ENCODE measurements at places on chromosomes 4 and X.
A peak's percentile ranks its signal among the peaks of the same experiment; 100 is the strongest.

- no peak for DNase-seq
These were observed 3.9 kb upstream of the TRIM60 start for GRCh38 chr4:165027762-165028402.

- DNase-seq = no peak
These were observed 63.1 kb downstream of the TSC22D3 start for GRCh38 chrX:107712231-107713202.

GRCh38 chrX:4263030-4263803, 549.8 kb upstream of the PRKX start:
- DNase-seq = no peak

- DNase-seq = no peak
These were observed 6.7 kb upstream of the MSX1 start for GRCh38 chr4:4852591-4853362.

DNA sequence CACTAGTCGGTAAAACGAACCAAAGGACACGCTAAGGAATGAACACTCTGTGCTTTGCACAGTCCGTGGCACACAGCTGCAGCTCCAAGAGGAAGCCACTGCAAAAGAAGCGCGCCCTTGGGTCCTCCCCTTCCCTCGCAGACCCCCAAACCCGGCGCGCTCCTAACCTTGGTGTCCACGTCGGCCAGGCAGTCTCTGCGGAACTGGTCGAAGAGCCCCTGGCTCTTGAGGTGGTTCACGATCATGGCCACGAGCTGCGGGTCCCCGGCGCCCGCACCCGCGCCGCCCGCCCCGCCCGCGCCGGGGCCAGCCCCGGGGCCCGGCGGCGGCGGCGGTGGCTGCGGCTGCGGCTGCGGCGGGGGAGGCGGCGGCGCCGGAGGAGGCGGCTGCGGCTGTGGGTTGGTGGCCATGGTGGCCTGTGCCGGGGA, 333 bp downstream of the BOD1L1 start:
- peak; percentile 43 for DNase-seq

DNA sequence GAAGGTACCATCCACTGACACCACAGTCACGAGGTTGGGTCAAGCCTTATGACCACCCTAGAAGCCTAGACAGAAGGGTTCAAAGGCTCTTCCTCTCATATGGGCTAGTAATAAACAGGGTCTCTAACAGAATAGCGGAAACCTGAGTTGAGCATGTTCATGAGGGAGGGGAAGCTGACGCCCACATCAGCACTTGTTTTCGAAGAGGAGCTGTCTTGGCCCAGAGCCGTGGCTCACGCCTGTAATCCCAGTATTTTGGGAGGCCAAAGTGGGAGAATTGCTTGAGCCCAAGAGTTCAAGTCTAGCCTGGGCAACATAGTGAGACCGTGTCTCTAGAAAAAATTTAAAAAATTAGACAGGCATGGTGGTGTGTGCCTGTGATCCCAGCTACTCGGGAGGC, 21.5 kb upstream of the TMSB4X start:
- DNase-seq = no peak

- DNase-seq = no peak
These were observed 73.7 kb downstream of the TBL1X start for GRCh38 chrX:9538544-9539045.

DNA sequence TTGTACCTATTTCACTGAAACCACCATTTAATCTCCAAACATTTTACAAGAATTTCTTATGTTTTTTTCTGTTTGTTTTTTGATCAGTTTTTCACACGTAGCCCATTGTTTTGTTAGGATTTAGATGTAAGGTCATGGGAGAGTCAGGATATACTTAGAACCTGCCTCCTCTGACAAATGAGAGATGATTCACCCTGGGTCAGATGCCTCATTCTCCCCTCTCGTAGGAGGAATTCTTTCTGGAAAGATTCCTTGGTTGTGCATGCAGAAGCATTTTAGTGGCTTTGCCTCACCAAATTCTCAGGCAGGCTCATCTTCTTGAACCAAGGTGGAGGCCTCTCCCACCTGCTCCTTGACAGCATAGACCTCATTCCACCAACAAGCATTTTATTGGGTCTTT, 599.3 kb downstream of the SPRY1 start:
- no peak for DNase-seq

DNA sequence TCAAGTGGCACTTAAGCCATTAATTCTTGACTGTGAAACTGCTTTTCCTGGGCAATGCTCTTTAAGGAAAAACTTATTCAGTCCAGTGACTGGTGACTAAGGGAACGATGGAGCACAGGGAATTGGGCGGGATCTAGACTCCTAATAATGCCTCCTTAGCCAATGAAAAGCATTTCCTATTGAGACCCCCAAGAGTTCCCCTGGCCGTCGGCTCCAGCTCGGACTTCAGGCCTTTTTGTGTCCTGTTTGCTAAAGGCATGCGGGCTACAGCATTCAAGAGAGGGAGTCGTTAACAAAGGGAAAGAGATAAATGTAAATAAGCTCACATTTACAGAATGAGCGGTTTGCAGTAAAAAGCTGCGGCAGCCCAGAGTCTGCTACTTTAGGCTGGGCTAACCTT, at the start of gene LPAR4:
Gene LPAR4, plus strand, starts transcription at position 232 of the 400 bp plus-strand sequence. CDS start 7,150 bp downstream, outside the sequence.
- no peak for DNase-seq

DNA sequence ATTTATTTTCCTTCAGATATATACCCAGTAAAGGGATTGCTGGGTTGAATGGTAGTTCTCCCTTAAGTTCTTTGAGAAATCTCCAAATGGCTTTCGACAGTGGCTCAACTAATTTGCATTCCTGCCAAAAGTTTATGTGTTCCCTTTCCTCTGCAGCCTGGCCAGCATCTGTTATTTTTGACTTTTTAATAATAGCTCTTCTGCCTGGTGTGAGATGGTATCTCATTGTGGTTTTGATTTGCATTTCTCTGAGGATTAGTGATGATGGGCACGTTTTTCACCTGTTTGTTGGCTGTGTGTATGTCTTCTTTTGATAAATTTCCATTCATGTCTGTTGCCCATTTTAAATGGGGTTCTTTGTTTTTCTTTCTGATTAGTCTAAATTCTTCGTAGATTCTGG, 375.2 kb downstream of the UBE2NL start:
- no peak for DNase-seq

DNA sequence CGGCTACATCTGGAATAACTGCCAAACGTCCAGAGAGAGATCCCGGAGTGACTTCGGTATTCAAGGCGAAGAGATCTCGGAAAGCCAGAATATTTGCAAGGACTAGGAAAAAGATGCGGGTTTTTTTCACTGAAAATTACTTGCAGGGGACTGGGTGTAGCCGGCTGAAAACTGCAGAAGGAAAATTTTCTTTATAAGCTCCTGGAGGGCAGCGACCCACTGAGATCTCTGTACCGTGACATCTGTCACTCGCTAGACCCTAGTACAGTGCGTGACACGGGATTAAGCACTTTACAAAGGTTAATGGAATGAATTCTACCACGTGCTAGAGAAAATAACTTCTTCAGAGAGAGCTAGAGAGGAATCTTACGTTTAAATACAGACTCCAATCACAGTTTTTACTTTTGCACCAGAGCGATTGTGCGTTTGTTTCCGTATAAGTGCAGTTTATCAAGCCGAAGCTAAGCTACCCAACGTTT, 1.1 kb upstream of the LCORL start:
- DNase-seq = peak; percentile 8

DNA sequence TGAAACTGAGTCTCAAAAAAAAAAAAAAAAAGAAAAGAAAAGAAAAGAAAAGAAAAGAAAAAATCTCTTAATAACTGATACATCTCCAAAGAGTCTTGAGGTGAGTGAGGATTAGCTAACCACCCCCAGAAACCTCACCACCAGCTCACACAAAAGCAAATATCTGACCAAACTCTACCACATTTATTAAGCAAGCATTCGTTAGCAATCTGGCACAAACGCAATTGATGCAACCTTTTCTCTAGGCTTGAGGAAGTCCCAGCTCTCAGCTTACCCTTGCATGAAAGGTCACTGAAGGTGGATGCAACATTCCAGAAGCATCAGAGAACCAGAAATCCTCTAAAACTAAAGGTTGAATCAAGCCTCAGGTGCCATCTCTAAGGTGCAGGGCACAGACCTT, 231.9 kb upstream of the BCOR start:
- DNase-seq = no peak

DNA sequence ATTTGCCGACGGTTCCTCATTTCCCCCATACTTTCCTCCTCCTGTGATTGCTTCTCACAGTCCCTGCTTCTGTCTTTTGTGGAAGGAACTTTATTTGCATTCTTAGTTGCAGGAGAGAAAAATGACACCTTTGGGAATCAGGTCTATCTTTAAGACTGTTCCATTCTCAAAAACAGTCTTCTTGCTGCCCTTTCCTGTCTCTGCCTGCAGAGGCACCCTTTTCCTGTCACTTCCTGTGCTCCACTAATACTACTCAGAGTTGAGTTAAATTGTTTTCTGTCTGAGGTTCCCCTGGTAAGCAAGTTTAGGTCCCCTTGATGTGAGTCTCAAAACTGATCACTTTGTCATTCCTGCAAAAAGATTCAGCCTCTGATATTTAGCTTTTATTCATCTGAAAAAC, 208.8 kb upstream of the CLNK start:
- peak; percentile 2 for DNase-seq

GRCh38 chr4:127097061-127097460, 535.7 kb upstream of the INTU start:
- DNase-seq = no peak

GRCh38 chr4:159272273-159273140, 169.6 kb downstream of the RAPGEF2 start:
- DNase-seq = no peak

- DNase-seq = no peak
These were observed 130.4 kb upstream of the SPRY1 start for GRCh38 chr4:123266221-123266620.

DNA sequence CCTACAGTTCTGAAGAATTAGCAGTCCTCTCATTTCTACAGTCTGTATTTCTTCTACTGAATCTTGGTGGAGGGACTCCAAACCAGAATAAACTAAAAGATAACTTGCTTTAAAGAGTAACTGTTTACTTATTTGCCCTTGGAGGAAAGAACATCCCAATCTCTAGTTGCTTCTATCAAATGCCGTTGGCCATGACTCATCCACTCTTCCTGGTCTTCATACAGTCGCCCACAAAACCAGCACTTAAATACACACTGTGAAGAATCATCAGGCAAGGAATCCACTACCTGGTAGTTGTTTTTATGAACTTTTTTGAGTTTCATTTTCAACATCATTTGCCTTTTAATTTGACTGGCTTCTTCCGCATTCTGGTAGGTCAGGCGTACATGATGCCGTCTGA, 14.2 kb downstream of the ZNF518B start:
- DNase-seq = no peak

GRCh38 chrX:71282514-71283402, 677 bp upstream of the NONO start:
- no peak for DNase-seq

DNA sequence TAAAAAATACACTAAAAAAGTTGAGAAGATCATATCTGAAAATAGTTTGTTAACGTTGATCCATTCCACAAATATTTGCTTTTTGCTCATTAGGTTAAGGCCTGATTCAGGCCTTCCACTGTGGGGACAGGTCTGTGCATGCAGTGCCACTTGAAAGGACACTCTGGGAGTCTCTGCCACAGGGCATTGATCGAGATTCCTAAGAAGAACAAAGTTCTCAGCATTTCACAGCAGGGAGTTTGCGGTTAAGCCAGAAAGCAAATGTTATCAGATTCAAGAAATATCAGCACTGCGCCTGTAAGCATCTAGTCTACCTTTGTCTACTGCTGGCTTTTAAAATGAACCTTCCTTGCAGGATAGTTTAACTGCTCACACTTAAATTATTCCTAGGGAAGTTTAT, 62.2 kb upstream of the TNIP3 start:
- no peak for DNase-seq

DNA sequence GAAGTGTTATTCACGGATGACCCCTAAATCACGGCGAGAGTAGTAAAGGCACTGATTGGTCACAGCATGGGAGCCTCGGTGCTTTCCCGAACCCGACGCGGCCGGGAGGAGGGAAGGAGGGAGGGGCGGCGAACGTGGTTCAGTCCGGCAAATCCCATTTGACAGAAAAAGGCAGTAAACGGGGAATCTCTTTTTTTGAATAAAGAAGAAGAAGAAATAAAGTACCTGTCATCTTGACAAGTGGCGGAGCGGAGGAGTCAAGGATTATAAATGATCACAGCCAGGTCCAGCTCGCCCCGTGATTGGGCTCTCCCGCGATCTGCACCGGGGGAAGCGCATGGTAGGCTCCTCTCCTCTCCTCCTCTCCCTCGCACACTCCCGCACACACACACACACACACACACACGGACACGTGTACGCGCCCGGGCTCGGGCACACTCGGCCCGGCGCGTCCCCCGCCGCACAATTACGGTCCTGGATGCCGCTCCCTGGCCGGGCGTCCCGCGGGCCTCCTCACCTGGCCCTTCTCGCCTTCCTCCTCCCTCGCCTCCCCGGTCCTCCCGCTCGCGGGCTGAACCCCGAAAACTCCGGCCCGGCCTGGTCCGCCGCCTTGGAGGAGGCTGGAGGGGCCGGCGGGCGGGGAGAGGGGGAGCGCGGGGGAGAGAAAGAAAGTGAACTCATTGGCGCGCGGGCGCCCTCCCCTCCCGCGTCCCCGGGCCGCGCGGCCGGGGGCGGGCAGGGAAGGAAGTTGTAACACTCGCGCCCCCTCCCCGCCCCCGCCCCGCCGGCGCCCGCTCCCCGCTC, 99.2 kb upstream of the TENM3 start:
- no peak for DNase-seq

- no peak for DNase-seq
These were observed 97.0 kb upstream of the DGKK start for GRCh38 chrX:50567636-50568035.

DNA sequence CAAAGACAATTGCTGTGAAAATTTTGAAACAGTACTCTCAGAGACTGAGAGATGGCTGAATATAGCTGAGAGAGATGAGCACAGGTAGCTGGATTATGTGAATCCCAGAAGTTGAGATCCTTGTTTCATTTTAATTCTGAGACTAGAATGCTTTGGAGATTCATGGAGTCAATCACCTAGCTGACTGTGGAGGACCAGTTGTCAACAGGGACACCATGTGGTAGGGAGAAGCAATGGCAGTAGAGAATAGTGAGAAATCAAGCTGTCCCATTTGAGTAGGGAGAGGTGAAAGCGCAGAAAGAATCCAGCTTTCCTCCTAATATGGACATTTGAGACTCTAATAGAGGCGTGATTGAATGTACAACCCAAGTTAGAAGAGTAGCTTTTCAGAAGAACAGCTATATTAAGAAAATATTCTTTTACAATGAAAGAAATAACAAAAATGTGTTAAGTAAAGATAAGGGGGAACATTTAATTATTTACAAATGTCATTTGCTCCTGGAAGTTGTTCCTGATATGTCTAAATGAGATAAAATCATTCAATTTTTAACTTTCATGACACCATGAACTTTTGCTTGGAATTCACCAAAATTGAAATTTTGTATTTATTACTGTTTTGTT, 30.3 kb upstream of the GLRB start:
- DNase-seq = no peak

- no peak for DNase-seq
These were observed 27.9 kb upstream of the TNIP3 start for GRCh38 chr4:121192013-121192412.

- no peak for DNase-seq
These were observed 71.9 kb downstream of the AFF2 start for GRCh38 chrX:148572337-148572736.

DNA sequence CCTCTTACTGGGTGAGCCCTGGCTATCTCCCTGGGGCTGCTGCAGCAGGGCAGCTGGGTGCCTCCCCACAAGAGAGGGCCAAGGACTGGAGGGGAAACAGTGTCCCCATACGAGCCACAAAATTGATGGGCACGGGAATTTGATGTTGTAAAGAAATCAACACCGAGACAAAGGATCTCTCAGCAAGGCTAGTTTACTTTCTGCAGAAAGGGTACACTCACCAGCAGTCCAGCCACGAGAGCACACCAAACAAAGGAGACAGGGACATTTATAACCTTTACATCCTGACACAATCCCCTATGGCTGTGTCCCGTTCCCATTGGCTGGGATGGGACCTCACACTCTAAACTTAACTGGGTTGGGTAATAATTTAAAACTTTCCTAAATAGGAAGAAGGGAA, 25.9 kb downstream of the METAP1 start:
- no peak for DNase-seq

Data from germinal center (tissue), 1 donor.